ENCODE measurements at places on chromosomes 7 and 10.

GRCh38 chr10:121741248-121741792 is 143.1 kb upstream of the FGFR2 start:
- DNase-seq = no peak

DNA sequence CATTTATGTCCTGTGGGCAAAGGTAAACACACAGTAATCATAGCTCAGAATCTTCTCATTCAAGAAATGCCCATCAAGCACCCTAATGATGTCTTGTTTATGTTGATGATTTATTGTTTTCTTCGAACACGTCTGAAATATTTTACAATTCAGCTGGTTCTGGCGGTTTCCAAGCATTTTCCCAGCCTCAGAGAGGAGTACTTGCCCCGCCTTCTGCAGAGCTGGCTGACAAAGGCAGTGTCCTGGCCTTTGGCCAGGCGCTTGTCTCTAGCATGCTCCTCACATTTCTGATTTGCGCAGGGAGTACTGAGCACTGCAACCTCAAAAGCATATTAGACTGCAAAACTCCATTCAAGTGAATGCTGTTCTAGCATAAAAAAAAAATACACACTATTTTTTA is 314.2 kb upstream of the GNAI1 start:
- DNase-seq = peak; percentile 48

GRCh38 chr10:3366043-3366442 is 193.5 kb upstream of the PITRM1 start:
- no peak for DNase-seq

GRCh38 chr10:80136134-80136571 is 3.6 kb downstream of the PLAC9 start:
- DNase-seq = no peak

- no peak for DNase-seq
Observed at GRCh38 chr10:70459061-70459773, 17.7 kb upstream of the NODAL start.

DNA sequence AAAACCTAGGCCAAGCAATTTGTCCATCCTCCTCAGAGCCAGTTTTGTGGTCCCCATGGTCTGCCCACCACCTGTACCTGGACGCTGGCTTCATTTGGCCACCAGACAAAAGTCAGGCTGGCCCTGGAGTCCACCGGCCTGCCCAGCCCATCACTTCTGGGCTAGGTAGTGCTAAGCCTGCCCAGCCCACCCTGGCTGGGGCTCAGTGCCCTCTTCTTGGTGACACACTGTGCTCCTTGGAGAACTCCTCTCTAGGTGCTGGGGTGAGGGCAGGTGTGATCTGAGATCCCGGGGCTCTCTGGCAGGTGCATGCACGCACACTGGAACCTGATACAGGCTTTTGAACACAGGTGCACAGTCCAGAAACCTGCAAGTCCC is 1.1 kb downstream of the AIFM2 start:
- DNase-seq = no peak

DNA sequence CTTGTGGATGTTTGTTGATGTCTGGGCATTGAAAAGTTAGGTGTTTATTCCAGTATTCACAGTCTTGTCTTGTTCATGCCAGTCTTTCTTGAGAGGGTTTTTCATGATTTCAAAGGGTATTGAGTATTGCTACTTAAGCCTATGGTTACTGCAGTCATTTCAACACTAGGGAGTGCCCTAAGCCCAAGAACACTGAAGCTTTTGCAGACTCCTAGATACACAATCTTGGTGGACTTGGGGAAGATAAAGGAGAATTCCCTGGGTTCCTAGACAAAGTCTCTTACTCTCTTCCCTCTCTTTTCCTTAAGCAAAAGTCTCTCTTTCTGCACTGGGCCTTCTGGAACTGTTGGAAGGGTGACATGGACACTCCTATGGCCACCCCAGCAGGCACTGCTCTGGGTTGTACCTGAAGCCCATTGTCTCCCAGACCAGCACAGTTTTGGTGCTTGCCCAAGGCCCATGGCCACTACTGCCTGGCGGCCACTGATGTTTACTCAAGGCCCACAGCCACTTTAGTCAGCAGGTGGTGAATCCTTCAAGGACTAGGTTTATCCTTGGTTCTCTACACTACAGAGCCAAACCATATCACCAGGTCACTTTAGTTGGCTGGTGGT is 24.9 kb downstream of the SAMD9 start:
- no peak for DNase-seq

GRCh38 chr7:1431634-1432380 is 27.5 kb downstream of the MICALL2 start:
- no peak for DNase-seq

GRCh38 chr10:126917975-126918908 is 13.0 kb downstream of the DOCK1 start:
- DNase-seq = no peak

- no peak for DNase-seq
Observed at GRCh38 chr7:31443457-31443856, 70.4 kb upstream of the ITPRID1 start.

DNA sequence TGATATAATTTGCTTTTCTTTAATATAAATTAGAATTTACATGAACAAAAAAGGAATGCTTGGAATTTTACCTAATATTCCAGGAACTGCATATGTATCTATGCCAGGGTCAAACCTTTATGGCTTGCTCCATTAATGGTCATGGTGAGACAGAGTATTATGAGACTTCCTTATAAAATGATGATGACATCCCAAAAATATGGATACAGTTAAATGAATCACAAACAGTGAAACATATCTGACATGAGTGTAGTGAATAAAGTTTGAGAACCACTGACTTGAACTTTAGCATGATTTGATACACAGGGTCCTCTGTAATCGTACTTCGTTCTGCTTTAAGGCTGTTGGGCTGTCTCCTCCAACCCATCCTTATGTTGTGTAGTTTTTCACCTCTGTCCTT is 51.8 kb downstream of the MARCHF5 start:
- no peak for DNase-seq

DNA sequence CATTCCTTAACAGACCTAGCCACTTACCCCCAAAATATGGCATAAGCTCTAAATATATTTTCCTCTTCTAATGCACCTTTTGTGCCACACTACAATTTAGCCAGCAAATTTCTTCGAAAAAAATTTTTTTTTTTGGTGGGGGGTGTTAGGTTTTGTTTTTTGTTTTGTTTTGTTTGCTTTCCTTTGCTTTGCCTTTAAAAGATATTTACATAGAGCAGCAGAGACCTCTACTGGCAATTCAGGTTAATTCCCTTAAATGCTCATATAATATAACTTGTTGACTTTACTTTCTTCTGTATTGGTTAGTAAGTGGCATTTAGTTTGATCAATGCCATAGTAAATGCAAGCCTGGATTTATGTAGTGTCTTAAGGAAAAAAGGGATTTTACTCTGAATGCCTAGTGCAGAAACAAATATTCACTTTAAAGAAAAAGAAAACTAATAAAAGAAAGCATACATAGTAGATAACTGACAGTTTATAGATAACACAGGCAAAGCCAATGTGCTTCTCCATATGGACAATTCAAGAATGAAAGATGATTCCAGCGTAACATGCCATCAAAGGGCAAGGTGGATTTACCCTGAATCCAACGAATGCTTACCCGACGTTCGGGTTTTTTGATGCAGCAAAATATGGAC is 1250.6 kb downstream of the GATA3 start:
- DNase-seq = no peak

DNA sequence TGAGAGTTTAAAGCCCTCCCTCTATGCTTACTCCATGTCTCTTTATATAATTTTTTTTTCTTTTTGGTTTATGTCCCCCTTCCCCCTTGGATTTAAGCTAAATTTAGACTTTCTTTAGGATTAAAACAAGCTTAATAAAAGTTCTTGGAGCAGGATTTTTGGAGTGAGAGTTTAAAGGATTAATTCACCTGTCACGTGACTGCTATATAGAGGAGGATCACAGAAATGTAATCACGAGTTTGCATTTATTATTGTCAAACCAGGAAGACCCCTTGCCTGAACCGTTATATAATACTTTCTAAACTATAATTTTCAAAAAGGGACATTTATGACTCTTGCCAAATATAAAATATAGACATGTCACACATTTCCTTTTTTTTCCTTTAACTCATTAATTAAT is 78.1 kb upstream of the IMMP2L start:
- no peak for DNase-seq

DNA sequence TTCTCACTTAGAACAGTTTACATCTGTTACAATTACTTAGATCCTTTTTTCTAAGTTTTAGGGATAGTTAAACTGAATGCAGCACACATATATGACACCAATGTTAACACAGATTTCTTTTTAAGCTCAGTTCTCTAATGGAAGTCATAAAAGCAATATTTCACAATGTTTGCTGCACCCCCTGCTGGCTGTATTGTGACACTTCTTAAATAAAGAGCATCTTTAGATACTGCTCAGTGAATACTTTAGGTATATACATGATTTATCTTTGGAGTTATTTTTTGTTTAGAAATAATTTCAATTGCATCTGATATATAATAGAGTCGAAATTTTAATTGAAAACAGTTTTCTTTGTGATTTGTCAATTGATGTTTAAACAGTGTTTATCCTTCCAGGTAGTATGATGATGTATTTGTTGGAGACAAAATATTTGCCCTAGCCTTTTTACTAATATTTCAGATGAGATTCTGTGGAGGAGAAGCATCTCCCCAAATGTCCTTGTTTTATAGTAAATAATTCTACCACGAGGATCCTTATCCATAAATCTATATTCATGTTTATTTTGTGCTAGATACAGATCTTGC is 174.4 kb downstream of the ST7 start:
- DNase-seq = no peak

DNA sequence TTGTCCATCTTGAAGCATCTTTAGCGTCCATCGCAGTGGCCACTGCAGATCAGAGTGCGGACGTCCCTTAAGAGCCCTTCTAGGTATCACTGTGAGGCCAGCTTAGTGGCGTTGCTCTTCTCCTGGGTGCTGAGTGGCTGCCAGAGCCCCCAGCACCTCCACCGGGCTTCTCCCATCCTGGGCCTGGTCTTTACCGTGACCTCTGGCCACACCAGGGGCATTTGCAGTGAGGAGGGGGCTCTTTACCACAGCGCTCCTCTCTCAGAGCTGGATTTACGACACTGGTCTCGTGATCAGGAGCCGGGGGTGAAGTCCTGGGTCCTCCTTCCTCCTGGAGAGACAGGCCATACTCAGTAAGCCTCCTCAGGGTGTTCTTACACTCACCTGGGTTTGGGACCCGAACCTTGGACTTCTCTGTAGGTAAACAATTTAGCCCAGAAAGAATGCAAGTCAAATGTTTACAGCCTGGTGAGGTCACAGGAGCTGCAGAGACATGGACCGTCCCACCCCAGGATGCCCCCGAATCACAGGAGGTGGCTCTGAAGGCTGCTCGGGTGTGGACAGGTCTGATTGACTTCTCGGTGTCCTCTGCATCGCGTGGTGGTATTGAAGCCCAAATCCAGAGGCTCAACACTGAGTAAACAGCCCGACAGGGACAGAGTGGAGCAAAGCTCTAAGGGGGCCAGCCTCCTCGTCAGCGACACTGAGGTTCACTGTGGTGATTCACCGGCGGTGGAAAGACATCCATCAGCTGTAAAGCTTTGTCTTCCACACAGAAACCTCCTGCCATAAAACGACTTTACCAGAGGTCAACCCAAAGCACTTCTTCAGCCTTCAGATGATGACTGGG is 33.0 kb downstream of the JAKMIP3 start:
- no peak for DNase-seq

GRCh38 chr10:3226960-3227744 is 54.6 kb upstream of the PITRM1 start:
- DNase-seq = no peak

- no peak for DNase-seq
Observed at GRCh38 chr7:137082391-137082790, 213.9 kb downstream of the CHRM2 start.

GRCh38 chr10:87750001-87750671 is 67.9 kb downstream of the ATAD1 start:
- DNase-seq = no peak

- no peak for DNase-seq
Observed at GRCh38 chr10:98404571-98405359, 10.2 kb downstream of the PYROXD2 start.

- no peak for DNase-seq
Observed at GRCh38 chr7:35749556-35749955, 51.3 kb upstream of the SEPTIN7 start.

DNA sequence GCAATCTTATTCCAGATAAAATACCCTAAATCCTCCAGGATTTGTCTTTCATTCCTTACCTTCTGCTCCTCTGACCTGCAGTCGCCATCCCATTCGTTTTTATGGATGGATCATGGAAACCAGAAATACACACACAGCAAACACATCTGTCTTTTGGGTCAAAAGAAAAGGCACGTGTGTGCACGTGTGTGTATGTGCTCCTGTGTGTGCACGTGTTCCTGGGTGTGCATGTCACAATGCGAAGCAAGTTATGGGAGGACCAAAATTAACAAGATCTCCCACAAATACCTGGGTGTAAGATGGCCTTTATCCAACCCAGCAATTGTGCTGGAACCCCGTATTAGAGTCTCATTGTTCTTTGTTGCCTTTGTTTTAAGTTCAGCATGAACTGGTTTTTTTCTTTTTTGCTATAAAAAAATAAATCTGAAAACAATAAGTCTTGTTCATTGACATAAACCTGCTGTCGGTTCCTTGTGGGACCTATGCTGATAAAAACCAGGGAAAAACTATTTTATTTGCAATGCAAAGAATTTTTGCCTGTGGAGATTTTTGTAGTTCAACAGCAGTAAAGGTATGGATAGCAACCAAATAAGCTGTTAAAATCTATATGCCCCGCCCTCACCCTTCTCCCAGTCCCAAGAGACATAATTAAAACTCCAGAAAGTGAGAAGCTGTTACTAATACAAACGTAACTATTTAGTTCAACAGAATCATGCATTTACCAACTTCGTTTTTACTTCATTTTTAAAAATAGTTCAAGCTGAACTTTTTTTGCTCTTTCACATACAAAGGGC is 229.6 kb downstream of the CREB5 start:
- DNase-seq = no peak

GRCh38 chr7:117582219-117582704 is 102.4 kb downstream of the CFTR start:
- no peak for DNase-seq

DNA sequence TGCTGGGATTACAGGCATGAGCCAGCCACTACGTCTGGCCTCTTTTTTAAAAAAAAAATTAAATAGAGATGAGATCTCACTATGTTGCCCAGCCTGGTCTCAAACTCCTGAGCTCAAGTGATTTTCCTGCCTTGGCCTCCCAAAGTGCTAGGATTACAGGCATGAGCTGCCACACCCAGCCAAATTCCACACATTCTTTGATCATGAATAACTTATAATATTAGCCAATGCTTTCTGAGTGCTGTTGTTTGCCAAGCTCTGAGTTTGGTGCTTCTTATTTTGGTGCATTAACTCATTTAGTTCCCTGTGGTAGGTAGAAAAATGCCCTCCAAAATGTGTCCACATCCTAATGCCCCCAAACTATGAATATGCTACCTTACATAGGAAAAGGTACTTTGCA is 47.2 kb upstream of the MKI67 start:
- DNase-seq = no peak

GRCh38 chr10:17865351-17865750 is 56.2 kb downstream of the MRC1 start:
- DNase-seq = no peak

DNA sequence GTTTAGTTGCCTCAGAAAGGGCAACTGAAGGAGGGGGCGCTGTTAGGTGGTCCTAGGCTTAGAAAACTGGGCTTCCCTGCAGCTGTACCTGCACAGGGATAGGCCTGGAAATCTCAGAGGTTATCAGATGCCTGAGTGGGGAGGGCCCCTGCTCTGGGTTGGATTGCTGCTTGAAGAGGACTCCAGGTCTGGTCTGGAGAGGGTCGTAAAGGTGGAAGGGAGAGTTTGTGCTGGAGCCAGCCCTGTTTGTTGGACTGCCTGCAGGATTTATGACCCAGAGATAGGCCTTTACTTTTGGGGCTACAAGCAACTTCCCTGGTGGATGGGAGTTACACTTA is 765.9 kb downstream of the GRID1 start:
- no peak for DNase-seq
